ENCODE measurements at places on chromosomes 1 and 21. TPM values are rescaled to one million over a fixed set of nuclear protein-coding genes. Genes with fewer than 3 reads are reported as not detected.
A peak's percentile ranks its signal among the peaks of the same experiment; 100 is the strongest.

DNA sequence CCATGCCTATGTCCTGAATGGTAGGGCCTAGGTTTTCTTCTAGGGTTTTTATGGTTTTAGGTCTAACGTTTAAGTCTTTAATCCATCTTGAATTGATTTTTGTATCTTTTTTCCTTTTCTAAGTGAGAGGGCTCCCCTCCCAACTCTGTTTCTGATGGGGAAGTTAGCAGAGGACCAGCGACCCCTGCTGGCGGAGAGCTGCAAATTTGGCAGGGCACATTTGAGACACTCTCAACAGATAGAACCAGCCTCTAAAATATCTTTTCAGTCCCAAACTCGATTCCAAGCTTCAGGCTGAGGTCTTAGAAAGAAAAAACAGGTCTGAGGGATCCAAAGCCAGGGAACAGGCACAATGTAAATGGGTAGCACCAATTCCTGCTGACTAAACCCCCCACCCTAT lies 32.5 kb downstream of the LRRC3 start:
- peak; percentile 62 for DNase-seq

The RSPO1 gene
- total RNA-seq, result not detected

DNA sequence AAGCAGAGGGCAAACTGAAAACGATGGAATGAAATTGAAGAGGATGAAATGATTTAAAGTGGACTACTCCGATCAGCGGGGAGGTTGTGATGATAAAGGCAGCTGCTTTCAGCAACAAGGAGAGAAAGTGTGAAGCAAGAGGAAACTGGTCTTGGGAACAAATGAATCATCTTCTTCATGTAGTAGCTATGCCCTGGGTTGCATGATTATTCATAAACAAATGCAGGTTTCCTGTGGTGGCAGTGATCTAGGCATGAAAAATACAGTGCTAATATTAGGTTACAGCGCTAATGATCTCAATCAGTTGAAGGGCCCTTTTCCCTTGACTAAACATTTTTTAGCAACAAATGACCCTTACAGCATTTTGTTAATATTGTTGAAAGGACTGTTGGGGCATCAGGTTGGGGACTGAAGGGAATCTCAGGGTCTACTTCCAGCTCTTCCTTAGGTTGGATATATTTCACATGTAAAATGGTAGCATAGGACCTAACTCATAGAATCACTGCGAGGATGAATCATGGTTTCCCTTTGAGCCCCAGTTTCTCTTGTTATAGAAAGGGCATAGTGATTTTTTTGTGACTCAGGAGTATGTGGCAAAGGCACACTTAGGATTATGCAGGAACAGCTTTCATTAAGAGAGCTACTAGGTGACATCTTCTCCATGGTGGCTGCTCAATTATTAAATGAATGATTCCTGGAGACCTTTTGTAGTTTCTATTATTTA lies 1.9 kb upstream of the ZFYVE9 start:
- DNase-seq, result peak; percentile 94

DNA sequence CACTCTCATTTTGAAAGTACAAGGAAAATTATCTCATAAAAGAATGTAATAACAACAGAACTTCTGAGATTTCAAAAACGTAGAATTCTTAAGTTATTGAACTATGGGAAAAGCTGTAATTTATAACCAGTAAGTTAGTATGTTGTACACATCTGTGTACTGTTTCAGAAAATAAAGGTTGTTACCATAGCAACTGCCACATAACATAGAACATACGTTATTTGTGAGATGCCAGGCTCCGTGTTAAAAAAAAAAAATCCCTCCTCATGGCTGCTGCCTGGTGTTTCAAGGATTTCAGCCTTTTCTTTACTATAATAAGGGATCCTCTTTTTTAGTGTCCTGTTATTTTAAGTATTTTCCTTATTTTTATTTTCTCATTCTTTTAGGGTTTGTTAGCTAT lies 79.5 kb downstream of the RWDD3 start:
- no peak for DNase-seq

The CLCA2 gene
- not detected for total RNA-seq

The WNT3A gene
- total RNA-seq, result not detected

GRCh38 chr21:17901458-17902079 lies 82.4 kb upstream of the C21orf91 start:
- no peak for DNase-seq

The LRRIQ3 gene
- 0.56 TPM for total RNA-seq

The OR2T1 gene
- total RNA-seq, result not detected

DNA sequence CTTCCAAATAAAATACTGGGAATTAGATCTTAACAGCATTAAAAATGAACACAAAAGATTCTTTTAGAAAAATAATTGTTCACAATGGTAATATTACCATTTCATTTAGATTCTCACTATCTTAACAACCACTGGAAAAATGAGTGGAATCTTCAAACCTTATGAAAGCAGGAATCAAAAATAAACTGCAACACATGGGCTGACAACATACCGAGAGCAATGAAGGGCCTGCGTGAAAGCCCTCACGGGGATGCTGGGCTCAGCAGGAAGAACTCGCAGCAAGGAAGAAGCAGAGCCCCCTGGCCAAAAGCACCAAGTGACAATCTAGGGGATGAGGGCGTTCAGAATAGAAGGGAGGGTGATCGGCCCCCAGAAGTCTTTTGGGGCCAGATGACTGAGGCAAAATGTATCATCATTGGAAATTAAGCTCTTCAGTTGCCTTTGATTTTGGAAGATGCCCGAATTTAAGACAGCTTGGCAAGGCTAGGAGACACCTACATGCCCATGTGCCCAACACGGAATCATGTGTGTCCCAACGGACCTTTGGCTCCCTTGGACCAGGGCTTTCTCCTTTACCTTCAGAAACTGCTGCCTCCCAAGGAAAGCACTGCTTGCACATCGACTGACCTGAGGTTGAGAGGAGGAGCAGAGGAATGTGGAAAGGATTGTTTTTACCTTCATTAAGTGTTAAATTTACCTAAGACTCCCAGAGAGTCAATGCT lies 103.9 kb downstream of the TGFBR3 start:
- DNase-seq, result no peak

- no peak for DNase-seq
Measured at GRCh38 chr1:54271341-54271740, 71.4 kb downstream of the MRPL37 start.

The LCE1D gene
- total RNA-seq, result not detected

DNA sequence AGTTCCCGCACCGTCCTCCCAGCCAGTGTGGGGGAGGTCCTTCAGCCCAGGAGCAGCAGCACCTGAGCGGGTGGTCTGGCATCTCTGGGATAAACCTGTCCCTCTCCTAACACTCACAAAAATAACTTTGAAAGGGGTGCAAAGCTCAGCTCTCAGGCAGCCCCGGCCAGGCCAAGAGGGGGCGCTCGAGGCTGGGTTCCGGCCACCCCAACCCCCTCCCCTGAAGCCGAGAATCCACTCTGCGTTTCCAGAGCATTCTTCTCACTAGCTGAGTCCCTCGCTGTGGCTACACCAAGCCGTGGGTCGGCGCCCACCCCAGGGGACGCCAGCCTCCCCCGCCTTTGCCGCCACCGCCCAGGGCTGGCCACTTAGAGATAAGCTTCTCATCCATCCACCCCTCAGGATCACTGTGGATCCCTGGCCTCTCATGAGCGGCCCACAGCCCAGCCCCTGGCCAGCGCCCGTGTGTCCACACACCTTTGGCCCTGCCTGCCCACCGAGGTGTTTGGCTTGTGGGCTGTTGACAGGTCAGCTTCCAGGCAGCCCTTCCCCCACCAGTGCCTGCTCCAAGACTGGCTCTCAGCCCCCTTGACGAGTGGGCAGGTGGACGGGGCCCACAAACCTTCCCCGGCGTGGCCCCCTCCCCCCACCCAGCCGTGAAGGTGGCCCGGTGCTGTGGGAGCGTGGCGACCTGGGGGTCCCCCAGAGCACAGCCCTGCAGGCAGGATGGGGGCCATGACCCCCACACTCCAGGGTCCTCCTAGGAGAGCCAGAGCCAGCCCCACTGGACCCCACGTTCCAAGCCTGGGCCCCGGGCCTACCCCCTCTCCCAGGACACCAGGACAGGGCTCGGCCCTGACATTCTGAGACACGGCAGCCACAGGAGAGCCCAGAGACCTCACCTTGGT lies 1.9 kb downstream of the FTCD start:
- DNase-seq, result peak; percentile 74

The LCE6A gene
- not detected for total RNA-seq

The U2AF1 gene
- total RNA-seq, result 23.0 TPM

The OR2T2 gene
- not detected for total RNA-seq

- no peak for DNase-seq
Measured at GRCh38 chr1:180930687-180931086, 18.0 kb downstream of the KIAA1614 start.

DNA sequence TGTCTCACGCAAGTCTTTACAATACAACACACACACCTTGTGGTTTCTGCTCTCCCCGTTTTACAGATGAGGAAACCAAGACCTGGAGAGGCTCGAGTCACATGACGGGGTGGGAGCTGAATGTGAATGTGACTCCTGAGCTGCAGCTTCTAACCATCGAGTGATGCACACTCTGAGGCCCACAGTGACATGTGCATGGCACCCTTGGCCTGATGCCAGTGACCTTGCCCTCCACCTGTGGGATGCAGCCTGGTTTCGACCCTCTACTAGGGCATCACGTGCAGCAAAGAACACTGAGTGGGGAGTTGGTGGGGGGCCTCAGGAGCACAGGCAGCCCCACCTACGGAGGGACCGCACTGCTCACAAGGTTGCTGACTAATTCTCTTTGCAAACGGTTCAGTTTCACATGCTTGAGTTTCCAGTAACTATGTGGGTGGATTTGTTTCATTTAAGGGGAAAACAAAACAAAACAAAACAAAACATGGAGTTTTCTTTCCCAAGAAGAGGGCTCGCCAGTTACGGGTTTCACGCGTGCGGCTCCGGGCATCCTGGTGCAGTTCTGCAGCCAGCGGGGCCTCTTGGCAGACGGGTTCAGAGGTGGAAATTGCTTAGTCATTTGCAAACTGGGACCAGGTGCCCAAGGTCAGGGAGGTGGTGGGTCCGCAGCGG lies 22.9 kb downstream of the SPSB1 start:
- peak; percentile 57 for DNase-seq

DNA sequence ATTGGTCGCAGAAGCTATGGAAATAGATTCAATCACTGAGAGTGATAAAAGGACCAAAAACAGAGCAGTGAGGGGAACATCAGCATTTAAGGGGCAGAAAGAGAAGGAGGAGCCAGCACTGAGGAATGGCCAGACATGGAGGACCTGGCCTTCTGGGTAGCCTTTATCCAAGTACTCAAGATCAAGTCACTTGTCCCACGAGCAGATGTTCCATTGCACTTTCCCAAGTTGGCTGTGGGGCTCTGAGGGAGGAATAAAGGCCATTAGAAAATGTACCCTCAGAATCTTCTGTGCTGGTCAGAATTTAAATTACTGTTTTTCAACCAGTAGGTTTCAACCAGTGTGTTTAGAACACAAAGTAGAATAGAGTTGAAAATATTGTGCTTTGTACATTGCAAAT lies 55.3 kb downstream of the GIPC2 start:
- no peak for DNase-seq

GRCh38 chr1:174204697-174205308 lies 45.5 kb downstream of the RABGAP1L start:
- DNase-seq, result no peak

GRCh38 chr1:36115931-36116330 lies 9.1 kb downstream of the COL8A2 start:
- no peak for DNase-seq

DNA sequence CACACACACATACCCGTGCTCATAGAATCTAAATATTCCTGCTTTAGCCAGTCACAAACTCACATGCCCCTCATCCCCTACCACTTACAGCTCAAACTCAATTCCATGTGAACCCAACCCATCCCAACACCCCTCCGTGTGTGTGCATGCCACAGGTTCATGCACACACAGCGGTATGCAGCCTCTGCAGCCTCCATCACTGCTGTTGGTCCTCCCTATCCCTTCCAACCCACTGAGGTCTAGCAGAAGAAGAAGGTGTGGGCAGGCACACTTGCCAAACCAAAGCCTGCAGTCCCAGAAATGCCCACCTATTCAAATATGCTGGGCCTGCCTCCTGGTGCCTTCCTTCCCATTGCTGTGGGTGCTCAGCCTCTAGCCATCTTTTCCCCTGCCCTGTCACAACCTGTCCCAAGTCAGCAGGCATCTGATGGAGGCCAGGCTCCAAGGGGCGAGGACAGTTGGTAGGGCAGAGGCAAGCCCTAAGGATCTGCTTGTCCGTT lies 26.2 kb downstream of the SLC2A1 start:
- no peak for DNase-seq

DNA sequence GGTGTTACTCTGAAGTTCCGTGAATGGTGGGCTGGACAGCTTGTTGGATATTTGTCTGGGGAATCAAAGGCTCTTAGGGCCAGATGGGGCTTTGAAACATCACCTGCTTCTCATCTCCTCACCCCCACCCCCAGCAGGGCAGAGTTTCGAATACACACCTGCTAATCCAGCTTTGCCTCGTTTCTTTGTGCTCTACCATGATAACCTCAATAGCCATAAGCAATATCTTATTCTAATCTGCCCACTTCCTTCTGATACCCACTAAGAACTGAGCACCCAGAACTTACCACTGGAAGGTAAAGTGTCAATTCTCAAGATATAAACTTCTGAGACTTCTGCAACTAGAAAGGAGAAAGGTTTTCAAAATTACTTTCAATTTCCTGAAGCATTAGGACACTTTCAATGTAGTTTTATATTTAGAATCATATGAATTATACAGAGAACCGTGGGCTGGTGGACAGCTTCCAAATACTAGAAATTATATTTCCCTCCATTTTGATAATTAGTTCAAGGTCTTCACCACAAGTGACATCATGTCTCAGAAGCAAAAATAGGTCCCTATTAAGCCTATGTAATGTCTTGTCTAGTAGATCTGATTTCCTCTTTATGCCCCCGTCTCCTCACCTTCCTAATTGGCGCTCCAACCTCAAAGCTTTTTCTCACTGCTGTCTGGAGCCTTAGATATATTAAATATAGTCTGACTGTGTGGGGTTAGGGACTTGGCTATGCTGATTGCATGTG lies 64.4 kb upstream of the NEK2 start:
- DNase-seq, result no peak

DNA sequence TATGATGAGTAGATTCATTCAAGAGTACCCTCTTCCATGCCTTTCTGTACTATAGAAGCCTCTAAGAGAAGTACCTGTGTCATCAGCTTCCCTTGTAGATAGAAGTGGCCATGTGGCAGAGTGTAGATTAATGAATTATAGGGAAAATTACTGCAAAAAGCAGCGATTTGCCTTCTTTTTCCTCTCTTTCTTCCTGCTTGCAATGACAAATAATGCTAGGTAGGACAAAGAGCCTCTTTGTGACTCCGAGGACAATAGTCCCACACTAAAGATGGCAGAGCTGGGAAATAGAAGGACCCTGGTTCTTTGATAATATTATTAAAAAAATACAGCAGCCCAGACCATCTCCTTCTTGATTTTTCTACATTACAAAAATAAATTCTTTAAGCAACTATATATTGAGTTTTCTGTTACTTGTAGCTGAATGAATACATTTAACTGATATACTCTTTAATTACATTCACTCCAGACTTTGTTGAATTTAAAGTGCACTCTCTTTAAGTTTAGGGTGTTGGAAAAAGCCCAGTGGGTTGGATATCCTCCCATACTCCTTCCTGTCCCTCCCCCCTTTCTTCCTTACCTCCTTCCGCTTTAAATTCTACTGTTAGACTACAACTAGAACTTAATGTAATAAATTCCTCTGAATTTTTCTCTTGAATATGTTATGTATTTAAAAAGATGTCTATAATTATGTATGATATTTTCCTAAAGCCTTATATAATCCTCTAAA lies 198.2 kb upstream of the APP start:
- DNase-seq, result no peak

The POGZ gene
- total RNA-seq, result 20.3 TPM
